ENCODE measurements at places on chromosomes 5 and 9.

- DNase-seq = no peak
Observed at GRCh38 chr5:126301056-126301455, 122.2 kb upstream of the GRAMD2B start.

DNA sequence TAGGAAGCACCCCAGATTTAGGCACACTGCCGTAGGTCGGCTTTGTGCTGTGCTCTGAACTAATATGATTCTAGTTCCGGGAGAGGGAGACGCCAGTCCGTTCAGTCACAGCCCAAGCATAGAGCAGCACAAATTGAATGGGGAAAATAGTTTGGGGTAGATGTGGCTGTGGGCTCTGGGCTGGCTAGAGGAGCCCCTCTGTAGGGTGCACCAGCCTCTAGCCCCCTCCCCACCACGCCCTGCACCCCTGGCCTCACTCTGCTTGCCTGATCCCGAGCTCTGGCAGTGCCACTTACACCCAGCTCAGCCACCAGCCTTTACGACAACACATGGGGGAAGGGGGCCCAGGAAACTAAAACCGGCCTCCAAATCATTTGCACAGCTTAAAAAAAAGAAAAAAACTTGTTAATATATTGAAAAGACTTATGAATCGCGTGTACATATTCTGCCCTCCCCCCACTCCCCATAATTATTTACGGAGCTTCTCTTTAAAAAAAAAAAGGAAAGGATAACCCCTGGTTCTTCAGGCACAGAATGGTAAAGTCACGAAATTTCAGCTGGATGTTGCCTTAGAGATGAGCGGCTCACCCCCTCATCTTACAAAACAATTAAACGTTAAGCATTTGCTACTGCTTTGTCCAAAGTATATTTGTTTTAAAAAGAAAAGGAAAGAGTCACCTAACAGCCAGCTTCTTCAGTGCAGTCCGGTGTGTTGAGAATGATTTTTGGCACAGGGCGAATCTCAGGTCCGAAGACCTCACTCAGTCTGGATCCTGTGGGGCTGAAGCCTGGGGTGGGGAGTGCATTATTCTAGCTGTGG lies 3.5 kb downstream of the LMX1B start:
- DNase-seq = no peak

- peak; percentile 82 for DNase-seq
Observed at GRCh38 chr9:86303316-86303975, 21.1 kb upstream of the ISCA1 start.

- DNase-seq = no peak
Observed at GRCh38 chr5:65070026-65070425, 301.3 kb downstream of the CWC27 start.

GRCh38 chr9:14352503-14352902 lies 38.6 kb upstream of the NFIB start:
- no peak for DNase-seq

GRCh38 chr5:124743602-124744169 lies 2.8 kb downstream of the ZNF608 start:
- peak; percentile 29 for DNase-seq

DNA sequence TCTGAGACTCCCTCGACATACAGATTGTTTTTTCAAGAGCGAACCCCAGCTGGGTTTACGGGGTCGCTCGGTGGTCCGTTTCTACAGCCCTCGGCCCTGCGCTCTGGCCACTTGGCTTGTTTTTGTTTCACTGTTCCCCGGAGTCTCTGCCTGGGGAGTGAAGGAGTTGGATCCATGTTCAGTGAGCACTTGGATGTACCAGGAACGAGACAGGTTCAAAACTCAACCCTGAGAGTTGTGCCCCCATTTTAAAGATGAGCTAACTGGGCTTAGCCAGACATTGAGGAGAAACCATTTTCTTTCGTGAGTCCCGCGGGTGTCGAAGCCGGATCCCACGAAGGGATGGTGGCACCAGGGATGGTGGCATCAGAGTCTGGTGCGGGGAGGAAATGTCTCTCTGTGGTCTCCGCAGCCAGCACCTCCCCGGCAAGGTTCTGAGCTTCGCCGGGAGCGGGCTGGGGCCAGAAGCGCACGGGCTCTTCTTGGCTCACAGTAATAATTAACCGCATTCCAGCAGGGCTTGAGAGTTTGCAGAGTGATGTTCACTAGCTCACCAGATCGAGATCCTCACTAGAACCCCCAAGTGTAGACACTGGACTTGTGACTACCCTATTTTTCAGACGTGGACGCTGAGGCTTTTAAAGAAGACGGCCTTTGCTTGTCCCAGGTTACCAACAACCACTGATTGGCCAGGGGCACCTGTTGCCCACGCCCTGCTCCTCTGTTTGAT lies 1.0 kb downstream of the MSX2 start:
- no peak for DNase-seq

DNA sequence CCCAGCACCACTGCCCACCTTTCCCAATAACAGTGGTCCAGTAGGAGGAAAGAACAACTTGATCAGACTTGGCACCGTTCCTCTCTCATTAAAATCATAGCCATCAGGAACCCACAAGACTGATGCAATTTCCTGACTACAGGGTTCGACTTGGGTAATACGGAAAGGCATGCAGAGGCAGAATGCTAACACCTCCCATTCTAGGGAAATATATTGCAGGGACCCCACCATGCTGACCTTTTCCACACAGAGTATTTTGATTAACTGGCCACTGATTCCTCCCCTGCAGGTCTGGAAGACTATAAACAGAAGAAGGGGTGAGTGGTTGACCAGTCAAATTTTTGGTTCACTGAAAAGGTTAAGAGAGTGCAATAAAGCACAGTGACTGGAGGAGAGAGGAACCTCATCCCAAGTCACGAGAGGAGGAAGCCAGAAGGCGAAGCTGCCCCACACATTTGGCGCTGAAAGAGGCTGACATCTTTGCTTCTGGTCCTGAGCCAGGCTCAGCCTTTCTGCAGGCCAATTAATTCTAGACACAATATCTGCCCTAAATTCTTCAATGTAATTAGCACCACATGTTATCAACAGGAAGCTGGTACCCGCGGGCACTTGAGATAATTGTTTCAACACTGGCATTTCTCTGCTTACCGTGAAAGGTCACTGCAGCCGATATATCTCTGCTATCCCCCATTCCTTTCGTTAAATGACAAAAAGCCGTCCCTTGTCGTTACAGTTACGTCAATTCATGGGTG lies 64.7 kb upstream of the SPOCK1 start:
- peak; percentile 85 for DNase-seq

DNA sequence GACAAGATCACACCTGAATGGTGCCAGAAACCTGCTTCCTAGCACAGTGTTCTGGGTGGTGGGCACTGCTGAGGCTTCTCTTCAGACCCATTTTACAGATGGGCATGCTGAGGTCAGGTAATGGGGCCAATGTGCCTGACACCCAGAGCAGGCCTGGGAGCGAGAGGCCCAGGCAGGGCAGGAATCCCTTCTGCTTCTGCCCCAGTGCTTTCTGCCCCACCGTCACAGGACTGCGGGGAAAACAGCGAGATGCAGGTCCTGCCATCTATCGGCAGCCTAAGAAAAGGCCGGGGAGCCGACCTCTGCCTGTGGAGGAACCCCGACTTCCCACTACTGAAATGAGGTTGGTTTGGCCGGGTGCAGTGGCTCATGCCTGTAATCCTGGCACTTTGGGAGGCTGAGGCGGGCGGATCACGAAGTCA lies 22.8 kb upstream of the RNU6ATAC start:
- DNase-seq = no peak

- DNase-seq = no peak
Observed at GRCh38 chr5:146307796-146308195, 30.8 kb upstream of the POU4F3 start.

- no peak for DNase-seq
Observed at GRCh38 chr9:6969805-6970204, 212.0 kb downstream of the KDM4C start.

DNA sequence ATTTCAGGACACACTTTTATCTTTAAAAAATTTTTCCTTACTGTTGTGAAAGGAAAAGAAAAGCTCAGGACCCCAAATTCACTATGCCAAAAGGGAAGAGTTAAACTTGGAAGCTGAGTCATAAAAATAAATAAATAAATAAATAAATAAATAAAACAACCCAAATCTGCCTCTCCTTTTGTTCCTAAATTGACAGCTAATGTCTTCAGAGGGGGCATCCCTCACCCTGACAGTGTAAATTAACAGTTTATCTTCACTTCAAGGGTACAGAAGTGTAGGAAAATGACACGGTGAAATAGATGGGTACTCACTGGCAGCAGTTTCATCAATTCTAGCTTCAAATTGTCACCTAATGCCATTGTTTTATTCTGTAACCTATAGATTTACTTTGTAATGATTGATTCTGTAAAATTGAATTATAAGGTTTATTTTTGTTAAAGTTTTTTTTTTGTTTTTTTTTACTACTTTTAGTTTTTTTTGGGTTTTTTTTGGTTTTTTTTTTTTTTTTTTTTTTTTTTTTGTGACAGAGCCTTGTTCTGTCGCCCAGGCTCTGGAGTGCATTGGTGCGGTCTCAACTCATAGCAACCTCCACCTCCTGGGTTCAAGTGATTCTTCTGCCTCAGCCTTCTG lies 18.5 kb upstream of the ANXA1 start:
- no peak for DNase-seq

All from choroid plexus epithelial cell (primary cell).